ENCODE measurements at places on chromosomes 1 and 21.
A peak's percentile ranks its signal among the peaks of the same experiment; 100 is the strongest.

DNA sequence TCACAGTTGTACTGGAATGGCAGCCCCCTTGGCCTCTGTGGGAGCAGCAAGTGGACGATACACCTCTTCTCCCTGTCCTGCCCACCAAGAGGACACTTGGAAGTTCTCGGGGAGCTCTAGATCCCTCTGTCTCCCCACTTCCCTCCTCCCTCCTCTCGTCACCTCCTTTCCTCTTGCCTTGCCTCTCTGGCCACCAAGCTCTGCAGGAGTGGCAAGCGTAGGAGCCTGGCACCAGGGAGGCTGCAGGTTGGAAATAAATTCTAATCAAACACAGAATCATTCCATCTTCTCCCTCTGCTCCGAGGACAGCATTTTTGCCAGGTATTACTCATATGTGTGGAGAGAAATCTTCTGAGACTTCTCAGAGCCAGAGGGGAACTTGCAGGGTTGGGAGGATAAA lies 20.8 kb downstream of the CAMK2N1 start:
- no peak for DNase-seq

DNA sequence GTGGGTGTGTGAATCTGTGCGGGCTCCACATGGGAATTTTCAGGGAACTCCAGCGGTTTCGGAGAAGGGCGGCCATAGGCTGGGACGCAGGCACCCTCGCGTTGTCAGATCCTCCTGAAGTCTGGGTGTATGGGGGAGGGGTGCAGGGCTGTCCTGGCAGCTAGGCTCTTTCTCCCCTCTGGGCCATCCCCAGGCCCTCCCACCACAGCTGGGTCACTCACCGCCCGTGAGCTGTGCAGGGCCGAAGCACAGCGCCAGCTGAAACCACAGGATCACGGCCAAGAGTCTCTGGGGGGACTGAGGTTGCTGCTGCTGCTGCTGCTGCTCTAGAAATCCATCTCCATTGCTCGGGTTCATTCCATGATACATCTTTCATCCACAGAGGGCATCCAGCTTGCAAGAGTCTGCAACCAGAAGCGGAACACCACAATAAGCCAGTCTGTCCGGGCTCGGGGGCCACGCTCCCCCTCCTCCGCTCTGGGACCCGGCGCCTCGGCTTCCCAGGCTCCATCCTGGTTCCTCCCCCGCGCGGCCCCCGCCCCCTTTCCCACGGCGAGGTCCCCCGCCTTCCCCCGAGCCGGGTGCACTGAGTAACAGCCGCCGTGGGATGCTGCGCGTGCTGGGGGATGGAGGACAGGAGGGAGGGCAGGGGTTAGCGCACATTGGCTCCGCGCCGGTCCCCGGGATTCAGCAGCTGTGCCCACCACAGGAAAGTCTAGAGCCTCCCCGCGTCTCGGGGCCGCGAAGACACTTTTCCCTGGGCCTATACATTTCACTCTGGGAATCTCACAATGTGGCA lies 720 bp downstream of the SUSD4 start:
- DNase-seq: peak; percentile 31

GRCh38 chr1:162029157-162029556 lies 5.5 kb upstream of the OLFML2B start:
- no peak for DNase-seq

DNA sequence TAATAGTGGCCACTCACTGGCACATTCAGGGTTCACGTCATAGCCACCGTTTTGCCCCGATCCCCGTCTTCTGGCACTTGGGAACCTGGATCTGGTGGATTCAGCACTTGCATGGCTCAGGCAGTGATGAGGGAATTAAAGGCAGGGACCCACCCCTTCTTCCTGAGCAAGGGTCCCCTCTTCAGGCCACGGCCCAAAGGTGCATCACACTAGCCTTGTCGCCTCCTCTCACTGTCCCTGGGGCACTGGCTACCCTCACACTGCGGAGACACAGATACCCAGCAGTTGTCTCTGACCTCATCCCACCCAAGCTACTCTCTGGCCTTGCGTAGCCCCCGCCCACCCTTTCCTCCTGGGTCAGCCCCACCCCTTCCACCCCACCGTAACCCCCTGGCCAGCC lies 19.9 kb upstream of the LDLRAP1 start:
- DNase-seq: no peak

GRCh38 chr1:87023326-87023725 lies 108.9 kb downstream of the HS2ST1 start:
- DNase-seq: no peak

DNA sequence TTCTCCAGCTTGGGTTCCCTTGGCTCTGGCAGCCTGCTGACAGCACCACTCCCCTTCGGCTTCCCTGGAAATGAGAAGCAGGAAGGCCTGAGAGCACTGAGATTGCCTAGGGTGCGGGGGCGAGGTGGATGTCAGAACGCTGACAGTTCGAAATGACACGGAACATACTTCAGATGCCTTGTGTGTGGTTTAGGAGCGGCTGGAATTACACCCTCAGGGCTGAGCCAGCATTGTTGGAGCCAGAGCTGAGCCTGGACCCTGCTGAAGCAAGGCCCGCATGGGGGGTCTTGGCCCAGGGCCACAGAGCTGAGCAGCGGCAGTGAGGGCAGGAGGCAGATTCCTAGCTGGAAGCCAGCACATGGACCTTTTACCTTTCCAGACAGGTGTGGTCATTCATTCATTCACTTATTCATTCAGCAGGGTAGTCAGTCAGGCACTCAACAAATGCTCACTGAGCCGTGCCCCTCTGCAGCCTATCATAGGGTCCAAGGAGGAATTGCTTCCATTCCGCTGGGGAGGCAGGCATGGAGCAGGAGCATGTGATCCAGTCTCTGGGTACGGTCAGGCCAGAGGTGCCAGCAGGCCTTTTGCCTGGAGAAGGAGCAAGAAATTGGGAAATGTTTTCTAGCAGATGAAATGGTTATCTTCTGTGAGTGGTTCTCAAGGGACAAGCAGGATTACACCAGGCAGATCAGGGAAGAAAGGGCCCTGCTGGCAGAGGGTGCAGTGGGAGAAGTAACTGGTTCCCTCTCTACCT lies 6.6 kb upstream of the FOXE3 start:
- no peak for DNase-seq

GRCh38 chr1:18882486-18882885 lies 19.9 kb downstream of the ALDH4A1 start:
- DNase-seq: no peak

DNA sequence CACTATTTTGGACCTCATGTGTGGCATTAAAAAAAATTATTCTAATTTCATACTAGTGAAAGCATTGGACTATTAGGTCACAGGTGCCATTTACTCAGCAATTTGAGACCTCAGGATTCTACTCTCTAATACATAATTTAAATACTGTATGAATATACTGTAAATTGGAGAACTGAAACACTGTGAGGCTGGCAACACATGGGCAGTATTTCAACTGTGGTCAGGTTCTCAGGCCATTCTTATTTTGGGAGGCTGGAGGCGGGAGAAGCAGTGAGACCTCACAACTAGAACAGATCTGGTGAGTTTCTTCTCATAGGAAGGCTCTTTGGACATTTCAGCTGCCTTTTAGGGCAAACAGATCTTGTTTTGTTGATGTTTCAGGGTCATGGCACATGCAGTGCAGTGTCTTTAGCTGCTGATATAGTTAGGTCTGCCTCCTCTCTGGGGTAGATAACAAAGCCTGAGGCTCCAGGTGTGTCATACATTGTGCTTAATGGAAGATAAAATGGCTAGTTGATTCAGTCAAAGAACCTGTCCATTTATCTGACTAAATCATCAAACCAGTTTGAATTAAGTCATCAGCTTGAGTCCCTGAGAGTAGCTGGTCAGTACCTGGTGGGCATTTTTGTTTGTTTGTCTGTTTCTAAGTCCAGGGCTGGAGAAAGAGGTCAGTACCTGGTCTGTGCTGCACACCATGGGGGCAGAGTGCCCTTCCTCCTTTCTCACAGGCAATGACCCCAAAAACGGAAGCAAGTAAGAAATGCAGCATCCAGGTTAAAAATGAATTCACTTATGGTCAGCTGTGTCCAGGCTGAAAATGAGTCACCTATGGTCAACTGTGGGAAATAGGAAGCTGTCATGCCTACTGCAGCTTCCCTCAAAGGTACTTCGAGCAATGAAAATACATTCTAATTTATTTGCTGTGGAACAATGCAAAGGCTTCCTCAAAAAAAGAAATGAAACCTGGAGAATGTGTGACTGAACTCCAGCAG lies 216.2 kb downstream of the SDCCAG8 start:
- no peak for DNase-seq

DNA sequence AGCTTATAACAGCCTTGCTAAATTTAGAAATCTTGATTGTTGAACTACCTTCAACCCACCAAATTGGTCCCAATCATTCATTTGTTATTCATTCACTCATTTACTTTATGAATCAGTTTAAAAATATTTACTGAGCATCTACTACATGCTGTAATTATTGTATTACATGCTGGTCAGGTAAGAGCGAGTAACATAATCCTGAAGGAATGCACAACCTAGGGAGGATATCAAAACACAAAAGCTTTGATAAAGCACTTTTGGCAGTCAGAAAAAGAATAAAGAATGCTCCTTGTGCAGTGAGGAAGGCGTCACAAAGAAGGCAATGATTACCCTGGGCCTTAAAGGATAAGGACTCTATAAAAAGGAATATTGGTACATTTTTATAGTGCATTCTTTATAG lies 518.9 kb upstream of the NR5A2 start:
- DNase-seq: no peak

- no peak for DNase-seq
These were observed 60.0 kb downstream of the NRIP1 start for GRCh38 chr21:15004721-15005370.

DNA sequence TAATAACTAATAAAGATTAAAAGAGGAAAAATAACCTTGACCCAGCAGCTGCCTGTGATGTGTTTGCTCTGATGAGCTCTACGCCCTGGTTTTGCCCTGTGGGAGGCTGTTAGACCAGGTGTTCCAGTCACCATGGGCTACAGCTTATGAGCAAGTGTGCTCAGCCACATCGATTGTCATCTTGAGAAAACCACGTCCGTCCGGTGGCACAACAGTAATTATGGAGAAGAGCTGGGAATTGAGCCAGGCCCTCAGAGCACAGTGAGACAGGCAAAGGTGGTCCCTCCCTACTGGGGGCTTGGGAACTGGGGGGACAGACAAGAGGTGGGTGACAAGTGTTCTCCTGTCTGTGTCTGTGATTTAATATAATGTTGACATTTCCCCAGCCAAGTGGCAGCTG lies 420.5 kb downstream of the MATN1 start:
- DNase-seq: no peak

GRCh38 chr1:183368213-183369108 lies 49.7 kb downstream of the NMNAT2 start:
- no peak for DNase-seq

DNA sequence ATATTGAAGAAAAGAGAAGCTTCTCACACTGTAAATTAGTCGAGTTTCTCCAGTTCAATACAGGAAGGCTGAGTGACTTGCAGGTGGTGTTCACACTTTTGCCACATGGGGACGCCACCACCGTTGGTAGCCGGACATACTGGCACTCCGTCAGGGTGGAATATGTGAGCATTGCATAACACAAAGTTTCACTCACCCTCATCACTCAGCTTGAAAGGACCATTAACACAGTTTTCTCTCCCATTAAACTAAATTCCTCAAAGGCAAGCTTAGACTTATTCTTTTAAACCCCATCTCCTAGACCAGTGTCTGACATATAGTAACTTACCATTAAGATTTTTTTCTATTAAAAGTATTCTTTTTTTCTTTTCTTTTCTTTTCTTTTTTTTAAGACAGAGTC lies 105.3 kb upstream of the SERBP1 start:
- peak; percentile 13 for DNase-seq

DNA sequence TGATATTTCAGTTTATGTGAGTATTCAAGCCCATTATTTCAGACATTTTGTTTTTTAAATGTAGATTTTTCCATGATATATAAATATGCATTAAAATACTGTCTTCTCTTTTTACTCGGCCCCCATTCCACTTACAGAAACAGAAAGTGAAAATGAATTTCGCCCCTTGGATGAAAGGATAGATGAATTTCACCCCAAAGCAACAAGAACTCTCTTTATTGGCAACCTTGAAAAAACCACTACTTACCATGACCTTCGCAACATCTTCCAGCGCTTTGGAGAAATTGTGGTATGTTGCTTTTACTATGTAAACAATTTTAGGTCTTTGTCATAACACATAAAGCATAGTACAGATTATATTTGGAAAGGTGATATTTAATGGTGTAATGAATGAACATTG lies 59.9 kb downstream of the ZBTB17 start:
- no peak for DNase-seq

DNA sequence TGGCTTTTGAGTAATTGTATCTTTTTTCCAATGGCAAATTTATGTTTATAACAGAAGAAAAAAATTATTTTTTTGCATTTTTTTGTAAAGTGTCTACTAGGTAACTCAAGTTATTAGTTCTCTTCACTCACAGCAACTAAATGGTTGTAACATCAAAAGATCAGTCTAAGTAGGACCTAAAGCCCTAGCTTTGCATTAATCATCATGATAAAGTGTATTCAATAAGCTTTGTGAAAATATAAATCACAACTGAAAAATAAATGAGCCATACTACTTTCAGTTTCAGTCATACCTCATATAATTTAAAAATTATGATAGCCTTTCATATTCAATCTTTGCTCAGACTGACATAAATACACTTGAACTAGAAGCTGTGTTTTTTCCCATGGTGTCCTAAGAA lies 6.9 kb downstream of the TAF5L start:
- no peak for DNase-seq

GRCh38 chr21:35562876-35563275 lies 497.4 kb downstream of the SETD4 start:
- no peak for DNase-seq

GRCh38 chr1:61167309-61167708 lies 84.9 kb downstream of the NFIA start:
- no peak for DNase-seq

GRCh38 chr1:222123111-222123510 lies 381.2 kb upstream of the DUSP10 start:
- no peak for DNase-seq

DNA sequence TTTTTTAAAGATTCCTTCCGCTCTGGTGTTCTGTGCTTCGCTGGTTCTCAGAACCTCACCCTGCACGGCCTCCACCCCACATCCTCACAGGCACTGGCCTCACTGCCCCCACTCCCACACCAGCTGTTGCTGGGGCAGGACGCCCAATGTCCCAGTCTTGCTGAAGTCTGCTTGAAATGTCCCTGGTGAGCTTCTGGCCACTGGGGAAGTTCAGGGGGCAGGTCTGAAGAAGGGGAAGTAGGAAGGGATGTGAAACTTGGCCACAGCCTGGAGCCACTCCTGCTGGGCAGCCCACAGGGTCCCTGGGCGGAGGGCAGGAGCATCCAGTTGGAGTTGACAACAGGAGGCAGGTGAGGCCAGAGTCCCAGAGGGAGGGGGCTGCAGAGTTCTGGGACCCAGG lies at the start of gene C1QA:
C1QA (plus strand) TSS at position 276 of the 400 bp plus-strand sequence. CDS start 989 bp downstream, outside the sequence.
- no peak for DNase-seq
